Astrocyte of the spinal cord (primary cell): ENCODE measurements at places on chromosomes 4 and X.
A peak's percentile ranks its signal among the peaks of the same experiment; 100 is the strongest.

GRCh38 chr4:186651624-186652023 is 72.0 kb downstream of the FAT1 start:
- peak; percentile 79 for DNase-seq

- DNase-seq: no peak
Observed at GRCh38 chr4:14329228-14329627, 673.1 kb upstream of the CPEB2 start.

DNA sequence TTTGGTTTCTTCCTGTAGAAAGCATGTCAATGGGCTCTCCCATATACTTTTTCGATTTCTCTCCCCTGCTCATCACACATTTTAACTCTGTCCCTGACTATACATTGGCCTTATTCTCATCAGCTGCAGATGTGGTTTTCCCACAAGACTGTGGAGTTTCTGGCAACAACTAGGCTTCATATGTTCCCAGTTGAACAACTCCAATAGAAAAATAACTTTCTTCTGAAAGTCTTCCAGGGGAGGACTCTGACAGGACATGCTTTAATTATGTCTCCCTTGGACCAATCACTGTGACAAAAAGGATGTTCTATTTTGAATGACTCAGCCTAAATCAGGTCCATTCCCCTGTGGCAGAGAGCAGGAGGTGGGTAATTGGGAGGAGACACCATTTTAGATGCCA is 28.1 kb downstream of the SPANXC start:
- DNase-seq: peak; percentile 6

- DNase-seq: no peak
Observed at GRCh38 chr4:146359771-146360170, 145.4 kb downstream of the REELD1 start.

GRCh38 chr4:45188501-45188900 is 462.1 kb upstream of the GNPDA2 start:
- no peak for DNase-seq

GRCh38 chrX:112641449-112641848 is 38.3 kb downstream of the LHFPL1 start:
- no peak for DNase-seq

DNA sequence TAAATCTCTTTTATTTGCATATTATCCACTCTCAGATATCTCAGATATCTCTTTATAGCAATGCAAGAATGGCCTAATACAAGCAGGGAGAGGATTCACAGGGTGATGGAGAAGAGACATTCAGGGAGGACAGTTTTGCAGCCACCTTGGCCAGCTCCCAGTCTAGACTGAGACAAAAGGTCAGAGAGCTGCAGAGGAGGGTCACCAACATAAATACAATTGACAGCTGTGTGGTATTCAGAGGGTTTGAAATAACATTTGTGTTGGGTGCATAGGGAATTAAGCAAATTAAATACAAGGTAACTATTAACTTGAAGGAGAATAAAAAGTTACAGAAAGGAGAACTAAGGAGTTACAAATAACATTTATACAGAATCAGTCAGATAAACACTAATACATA is 189.5 kb upstream of the TAPT1 start:
- no peak for DNase-seq

- no peak for DNase-seq
Observed at GRCh38 chr4:151524610-151525009, 115.6 kb downstream of the FHIP1A start.

DNA sequence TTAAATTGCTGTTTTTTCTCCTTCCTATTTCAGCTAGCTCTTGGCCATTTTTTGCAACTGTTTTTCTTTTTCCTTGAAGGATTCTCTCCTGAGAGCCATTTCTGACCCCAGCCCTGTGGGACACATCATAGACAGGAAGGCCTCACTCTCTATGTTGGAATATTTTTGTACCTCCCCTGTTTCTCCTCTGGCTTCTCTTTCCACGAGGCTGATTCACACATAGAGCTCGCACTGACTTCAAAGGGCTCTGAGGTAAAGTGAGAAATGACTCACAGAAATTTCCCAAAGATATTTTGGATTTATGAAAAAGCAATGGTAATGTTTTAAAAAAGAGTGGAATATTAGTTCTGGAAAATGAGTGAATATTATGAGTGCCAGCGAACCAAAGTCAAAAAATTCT is 181.7 kb upstream of the IGFBP7 start:
- DNase-seq: peak; percentile 3

DNA sequence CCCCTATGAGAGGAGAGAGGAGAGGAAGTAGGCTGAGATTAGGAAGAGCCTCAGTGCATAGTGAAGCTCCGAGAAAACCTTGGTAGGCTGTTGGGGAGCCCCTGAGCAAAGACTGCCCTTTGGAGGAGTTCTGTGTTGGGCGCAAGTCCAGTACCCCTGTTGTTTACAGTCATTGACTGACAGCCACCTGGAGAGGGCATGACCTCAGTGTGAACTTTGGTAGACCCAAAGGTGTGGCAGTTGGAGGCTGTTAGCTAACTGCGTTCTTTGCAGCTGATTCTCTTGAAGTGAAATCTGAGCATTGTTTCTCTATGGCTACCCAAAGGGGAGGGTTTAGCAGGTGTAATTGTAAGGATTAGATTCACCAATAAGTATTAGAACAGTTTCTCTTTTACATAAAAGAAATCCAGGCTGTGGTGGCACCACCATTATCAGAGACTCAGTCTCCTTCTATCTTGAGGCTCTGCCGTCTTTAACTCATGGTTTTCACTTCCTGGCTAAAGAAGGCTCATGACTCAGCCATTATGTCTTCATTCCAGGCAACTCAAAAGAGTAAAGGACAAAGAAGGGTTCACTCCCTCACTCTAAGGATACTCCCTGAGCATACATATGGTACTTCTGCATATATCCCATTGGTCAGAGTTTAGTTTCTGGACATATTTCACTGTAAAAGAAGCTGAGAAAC is 33.4 kb downstream of the ANXA3 start:
- no peak for DNase-seq

- DNase-seq: peak; percentile 27
Observed at GRCh38 chrX:15816886-15817285, 26.6 kb downstream of the ZRSR2 start.

DNA sequence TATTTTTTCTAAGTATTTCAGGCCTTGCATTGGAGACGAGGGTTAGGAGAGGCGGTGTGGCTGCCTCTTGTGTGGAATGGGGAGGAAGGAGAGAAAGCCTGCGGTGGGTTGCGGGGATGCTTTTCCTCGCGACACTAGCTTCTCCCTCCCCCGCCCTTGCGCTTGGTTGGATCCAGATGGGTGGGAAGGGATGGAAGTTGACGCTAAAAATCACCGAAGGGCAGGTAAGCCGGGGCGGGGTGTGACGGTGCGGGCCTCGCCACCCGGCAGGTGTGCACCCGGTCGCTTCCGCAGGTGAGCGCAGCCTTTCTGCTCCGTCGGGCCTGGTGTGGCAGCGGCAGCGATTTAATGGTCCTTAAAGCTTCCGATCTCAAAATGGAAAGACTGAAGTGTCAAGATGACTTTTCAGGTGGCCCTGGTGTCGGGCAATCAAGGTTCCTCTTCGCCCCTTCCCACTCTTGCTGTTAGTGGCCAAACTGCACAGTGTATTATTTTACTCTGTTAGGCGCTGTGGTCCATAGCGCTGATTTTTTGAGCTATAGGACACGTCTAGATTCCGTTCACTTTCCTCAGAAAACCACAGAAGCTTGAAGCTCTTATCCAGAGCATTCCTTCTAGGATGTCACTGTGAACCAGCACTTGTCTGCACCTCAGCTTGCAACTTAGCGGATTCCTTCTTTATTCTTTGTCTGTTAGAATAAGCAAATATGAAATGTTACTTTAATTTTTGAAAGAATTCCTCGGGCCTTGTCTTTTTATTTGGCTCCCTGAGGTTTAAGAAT is 765 bp downstream of the ENOPH1 start:
- no peak for DNase-seq

DNA sequence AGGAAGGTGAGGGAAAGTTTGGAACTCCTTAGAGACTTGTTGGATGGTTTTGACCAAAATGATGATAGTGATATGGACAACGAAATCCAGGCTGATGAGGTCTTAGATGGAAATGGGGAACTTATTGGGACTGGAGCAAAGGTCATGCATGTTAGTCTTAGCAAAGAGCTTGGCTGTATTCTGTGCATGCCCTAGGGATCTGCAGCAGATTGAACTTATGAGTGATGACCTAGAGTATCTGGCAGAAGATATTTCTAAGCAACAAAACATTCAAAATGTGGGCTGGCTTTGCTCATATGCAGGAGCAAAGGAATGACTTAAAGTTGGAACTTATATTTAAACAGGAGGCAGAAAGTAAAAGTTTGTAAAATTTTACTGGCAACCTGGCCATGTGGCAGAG is 489.3 kb upstream of the DIPK2B start:
- no peak for DNase-seq

- peak; percentile 61 for DNase-seq
Observed at GRCh38 chr4:167274351-167274750, 40.1 kb upstream of the SPOCK3 start.

GRCh38 chrX:37753384-37753783 is 26.5 kb upstream of the CYBB start:
- no peak for DNase-seq

DNA sequence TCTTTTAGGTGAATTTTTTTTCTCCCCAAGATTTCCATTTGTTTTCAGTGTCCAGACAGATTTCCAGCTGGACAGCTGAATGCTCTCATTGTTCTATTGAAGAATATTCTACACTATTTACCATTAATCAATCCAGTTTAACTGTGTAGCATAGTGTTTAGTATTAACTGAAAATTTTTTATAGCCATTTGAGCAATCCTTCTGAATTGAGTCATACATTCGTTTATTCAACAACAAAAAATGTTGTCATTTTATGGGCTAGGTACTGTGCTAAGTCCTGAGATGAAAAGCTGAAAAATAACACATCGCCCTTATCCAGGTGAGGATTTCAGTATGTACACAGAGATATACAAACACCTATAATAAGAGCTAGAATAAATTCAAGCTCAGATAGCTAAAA is 223.3 kb downstream of the COL25A1 start:
- no peak for DNase-seq

- DNase-seq: peak; percentile 38
Observed at GRCh38 chr4:55524844-55525571, 21.7 kb downstream of the CLOCK start.

DNA sequence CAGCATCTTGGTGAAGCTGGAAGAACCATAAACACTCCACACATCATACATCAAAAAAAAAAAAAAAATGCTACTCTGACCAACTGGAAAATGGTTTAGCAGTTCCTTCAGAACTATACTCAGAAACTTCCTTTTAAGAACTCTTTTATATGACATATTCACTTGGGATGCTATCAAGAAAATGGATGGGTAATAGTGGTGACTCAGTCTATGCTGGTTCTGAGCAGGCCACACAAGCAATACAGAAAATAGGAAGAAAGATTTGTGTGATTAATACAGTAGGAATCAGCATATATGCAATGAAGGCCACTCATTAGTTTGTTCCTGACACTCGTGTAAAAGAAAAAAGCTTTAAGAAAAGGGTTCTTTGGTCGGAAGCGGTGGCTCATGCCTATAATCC is 123.5 kb upstream of the FAT4 start:
- peak; percentile 87 for DNase-seq

- DNase-seq: no peak
Observed at GRCh38 chr4:80321776-80322175, 13.8 kb upstream of the CFAP299 start.

DNA sequence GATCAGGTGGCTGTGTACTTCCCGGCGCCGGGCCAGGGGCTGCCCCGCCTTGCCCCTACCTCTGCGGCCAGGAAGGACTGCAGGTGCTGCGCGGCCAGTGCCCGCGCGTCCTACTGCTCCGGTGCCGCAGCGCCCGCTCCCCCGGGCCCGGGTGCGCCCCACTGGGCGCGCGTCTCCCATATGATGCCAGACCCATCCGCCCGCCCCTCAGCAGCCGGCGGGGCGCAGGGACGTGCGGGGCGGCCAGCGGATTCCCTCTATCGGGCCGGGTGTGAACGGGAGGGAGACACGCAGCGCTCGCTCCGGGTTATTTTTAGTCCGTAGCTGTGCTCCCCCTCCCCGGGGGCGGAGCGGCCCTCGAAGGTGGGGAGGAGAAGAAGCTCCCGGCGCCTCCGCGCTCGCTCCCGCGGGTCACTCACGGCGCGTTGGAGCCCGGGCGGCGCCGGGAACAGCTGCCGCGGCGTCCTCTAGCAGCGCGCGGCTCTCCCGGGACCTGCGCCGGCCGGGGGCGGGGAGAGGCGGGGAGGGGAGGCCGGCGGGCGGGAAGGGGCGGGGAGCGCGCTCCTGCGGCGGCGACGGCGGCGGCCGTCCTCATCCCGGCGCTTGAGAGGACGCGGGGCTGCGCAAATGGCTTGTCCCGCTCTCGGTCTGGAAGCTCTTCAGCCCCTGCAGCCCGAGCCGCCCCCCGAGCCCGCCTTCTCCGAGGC is 103.6 kb downstream of the UCHL1 start:
- DNase-seq: peak; percentile 36

- no peak for DNase-seq
Observed at GRCh38 chr4:77662396-77662795, 56.8 kb downstream of the CXCL13 start.

DNA sequence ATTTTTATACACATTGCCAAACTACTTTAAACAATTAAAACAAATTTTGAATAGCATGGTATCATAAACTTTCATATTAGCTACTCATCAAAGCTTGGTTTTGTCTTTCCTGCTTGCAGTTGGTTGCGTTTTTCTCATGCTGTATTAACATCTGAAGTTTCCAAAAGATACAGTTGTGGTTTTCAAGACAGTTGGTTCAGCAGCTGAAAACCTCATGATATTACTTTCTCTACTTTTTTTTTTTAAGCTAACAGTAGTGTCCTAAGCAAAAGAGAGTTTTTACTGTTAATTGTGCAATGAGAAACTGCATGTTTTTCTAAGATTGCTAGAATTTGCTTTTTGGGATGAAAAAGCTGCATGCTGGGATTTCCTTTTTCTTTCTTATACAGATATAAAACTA is 15.2 kb downstream of the RUFY3 start:
- no peak for DNase-seq

- DNase-seq: peak; percentile 70
Observed at GRCh38 chr4:26028793-26029567, 115.0 kb downstream of the SMIM20 start.

DNA sequence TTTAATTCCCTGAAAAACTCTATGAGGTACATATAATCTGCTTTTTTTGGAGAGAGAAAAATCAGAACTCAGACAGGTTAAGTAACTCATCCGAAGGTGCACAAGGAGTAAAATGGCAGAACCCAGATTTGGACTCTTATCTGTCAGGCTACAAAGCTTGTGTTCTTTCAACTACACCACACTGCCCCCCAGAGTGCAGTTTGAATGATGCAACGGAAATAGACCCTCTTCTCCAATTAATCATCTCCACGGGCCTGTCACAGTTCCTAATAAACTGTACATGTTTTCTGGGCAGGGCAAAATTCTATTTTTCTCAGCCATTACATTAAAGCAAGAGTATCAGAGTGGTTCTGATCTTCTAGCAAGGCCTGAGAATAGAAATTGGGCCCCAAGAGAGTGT is 35.3 kb upstream of the DCX start:
- no peak for DNase-seq

DNA sequence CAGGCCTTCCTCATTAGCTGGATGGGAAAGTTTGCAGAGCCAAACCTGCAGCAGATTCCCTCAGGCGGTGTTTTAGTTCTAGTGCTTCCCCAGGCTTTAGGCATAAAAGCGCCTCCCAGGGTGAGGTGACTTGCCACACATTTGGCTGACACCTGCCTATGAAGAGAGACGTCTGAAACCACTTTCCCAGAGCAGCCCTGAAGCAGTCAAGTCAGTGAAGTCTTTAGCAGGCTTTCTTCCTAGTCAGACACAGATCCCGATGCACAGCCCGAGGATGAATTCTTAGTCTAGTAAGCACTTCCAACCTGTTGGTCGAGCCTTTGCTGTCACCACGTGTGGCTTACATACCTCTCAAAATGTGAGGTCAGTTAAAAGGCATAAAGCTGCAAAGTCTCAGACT is 484.1 kb downstream of the SMARCA1 start:
- DNase-seq: no peak
